ENCODE measurements at places on chromosomes 13 and 19. TPM values are rescaled to one million over a fixed set of nuclear protein-coding genes. Genes with fewer than 3 reads are reported as not detected.

The C13orf42 gene
- not detected for total RNA-seq

The ZNF541 gene
- total RNA-seq = not detected

The KLF1 gene
- not detected for total RNA-seq

The ASPDH gene
- not detected for total RNA-seq

The POU4F1 gene
- total RNA-seq = 0.12 TPM

The FCAR gene
- not detected for total RNA-seq

The PEG3 gene
- total RNA-seq = 0.34 TPM

The PTH2 gene
- total RNA-seq = not detected

The CCL25 gene
- not detected for total RNA-seq

The CBLC gene
- not detected for total RNA-seq

The CEACAM16 gene
- not detected for total RNA-seq

The TEX101 gene
- not detected for total RNA-seq

The ZNF71 gene
- 24.4 TPM for total RNA-seq

The C1QTNF9 gene
- total RNA-seq = not detected

The POLRMT gene
- total RNA-seq = 30.0 TPM

The ANGPTL8 gene
- total RNA-seq = not detected

The AMER2 gene
- total RNA-seq = not detected

The MAST3 gene
- total RNA-seq = 8.3 TPM

The ZNF460 gene
- total RNA-seq = 37.5 TPM

The ZNF66 gene
- 2.5 TPM for total RNA-seq

The PLVAP gene
- total RNA-seq = 5.4 TPM

The ZNF540 gene
- 0.34 TPM for total RNA-seq

The LHB gene
- not detected for total RNA-seq

The UNC13A gene
- total RNA-seq = 0.70 TPM

The ANKLE1 gene
- total RNA-seq = 0.39 TPM

The ZNF814 gene
- 3.9 TPM for total RNA-seq

The ACOD1 gene
- total RNA-seq = not detected

The PTPRS gene
- total RNA-seq = 39.6 TPM

The PSPN gene
- total RNA-seq = 1.3 TPM

The PBX4 gene
- 0.19 TPM for total RNA-seq

The CXCL17 gene
- not detected for total RNA-seq

The ZNF112 gene
- total RNA-seq = 4.1 TPM

The ACER1 gene
- total RNA-seq = not detected
